Naive thymus-derived CD8-positive, alpha-beta T cell (primary cell): ENCODE measurements at places on chromosomes 7 and 10.

- DNase-seq: no peak
These were observed 124.2 kb upstream of the PDLIM1 start for GRCh38 chr10:95414844-95415485.

- DNase-seq: peak; percentile 83
These were observed 398 bp downstream of the DENND11 start for GRCh38 chr7:141701489-141702046.

DNA sequence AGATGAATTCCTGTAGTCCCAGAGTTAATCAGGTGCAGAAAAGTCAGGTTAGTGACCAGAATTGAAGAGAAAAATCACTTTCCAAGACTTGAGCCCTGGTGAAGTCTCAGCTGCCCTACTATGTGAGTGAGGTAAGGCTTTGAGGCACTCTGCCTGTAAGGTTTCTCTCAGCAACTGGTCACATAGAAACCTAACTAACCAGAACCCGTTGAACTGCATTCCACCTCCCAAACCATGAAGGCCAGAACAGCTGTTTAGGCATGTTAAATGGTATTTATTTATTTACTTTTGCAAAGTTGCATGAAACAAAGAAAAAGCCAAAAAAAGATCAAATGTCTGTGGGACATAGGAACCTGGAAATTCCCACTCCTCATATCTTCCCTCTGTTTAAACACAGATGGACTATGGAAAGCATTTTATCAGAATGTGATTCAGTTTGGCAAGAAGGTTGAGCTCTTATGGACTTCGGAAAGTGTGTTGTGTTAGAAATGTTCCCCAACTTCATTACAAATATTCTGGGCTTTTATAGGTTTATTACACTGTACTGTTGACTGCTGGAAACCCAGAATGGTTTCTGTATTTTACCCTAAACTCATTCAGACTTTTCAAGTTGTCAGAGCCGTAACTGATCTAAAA lies 12.8 kb upstream of the GPR85 start:
- no peak for DNase-seq

DNA sequence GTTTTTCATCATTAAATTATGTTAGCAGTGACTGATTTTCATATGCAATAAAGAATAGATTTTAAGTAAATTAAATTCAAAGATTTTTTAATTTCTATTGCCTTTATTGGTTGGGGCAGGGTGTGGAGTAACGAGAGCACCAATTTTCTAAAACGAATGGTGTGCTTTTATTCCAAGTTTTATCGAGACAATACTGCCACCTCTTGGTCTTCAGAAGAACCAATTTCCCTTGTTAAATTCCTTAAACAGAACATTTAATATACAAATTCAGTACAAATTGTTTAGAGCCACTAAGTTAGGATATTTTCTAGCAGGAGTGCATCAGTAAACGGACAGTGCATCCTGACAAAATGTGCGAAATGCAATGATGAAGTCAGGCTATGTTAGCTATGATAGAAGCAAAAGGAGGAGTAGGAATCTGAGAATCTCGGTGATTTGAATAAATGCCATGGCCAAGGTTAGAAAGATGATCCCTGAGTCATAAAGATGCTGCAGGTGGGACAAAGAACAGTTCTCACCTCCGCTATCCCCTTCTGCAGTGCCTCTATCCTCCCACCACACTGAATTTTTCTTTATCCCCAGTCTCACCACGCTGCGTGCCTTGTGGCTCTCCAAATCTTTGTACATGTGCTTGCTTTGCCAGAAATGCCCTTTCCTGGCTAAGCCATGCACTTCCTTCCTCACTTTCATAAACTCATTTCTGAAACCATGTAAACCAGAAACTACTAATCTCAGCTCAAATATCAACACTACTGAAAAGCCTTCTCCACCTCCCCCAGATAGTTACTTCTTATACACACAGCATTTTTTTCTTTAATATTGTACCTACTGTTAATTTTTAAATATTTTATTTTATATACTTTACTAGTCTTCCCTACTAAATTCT lies 31.9 kb upstream of the AGBL3 start:
- DNase-seq: no peak

DNA sequence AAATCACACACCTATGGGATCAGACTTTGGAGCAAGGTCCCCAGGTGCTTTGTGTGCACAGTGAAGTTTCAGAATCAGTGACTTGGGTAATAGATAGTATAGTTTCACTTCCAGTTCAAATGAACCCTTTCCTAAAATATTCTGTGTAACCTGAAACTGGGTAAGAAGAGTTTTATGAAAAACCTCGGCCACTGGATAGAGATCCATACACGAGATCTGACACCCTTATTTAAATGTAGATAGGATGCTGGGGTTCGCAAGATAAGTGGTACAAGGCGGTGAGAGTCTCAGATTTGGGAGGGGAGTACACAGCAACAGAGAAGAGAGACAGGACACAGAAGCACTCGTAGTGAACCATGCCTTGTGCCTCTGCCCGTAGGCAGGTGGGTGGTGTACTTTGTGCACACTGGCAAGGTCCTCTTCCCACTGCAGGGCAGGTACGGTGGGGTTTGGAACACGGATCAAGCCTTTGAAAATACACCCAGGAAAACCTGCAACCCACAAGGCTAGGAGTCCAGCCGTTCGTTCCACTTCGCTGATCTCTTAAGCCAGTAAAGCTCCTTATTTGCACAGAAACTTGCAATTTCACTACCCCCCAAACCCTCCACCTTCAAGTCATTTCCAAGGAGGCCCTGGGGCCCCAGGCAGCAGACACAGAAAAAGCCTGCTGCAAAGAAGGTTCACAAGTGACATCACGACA lies 162.8 kb downstream of the USP6NL start:
- DNase-seq: no peak

- DNase-seq: no peak
These were observed 131.0 kb upstream of the PALS2 start for GRCh38 chr7:24442170-24442777.

DNA sequence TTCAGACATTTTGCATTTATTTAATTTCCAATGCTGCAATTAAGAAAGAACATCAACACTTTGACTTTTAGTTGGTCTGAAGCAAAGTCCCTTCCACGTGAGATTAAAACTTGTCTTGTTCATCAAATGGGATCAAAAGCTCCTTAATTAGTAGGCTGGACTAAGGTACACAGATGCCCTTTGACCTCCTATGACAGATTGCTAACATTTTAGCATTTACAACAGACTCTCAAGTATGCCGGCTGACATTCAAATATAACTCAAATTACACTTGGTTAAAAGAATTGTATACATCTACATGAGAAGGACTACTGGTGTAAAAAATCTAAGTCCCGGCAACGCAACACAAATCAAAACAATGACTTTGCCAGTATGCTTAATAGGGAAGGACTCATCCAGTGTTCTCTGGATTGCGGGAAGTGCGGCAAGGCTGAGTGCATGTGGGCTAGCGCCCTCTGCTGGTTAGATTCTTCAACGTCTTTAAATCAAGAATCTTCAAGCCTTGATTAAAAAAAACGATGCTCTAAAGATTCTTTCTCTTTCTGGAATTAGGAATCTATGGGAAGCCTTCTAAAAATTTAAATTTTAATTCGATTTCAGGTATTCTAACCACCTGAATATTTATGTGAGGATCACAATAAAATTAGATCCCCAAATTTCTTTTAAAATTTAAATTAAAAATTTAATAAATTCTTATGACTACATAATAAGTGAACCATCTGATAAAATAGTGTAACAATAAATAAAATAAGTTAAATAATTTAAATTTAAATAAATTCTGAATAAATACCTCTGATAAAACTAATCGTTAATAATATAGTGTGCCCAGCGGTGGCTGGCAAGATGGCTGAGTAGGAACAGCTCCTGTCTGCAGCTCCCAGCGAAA lies 444.7 kb downstream of the DGKB start:
- peak; percentile 32 for DNase-seq

GRCh38 chr7:1234049-1234880 lies 1.6 kb downstream of the UNCX start:
- no peak for DNase-seq

DNA sequence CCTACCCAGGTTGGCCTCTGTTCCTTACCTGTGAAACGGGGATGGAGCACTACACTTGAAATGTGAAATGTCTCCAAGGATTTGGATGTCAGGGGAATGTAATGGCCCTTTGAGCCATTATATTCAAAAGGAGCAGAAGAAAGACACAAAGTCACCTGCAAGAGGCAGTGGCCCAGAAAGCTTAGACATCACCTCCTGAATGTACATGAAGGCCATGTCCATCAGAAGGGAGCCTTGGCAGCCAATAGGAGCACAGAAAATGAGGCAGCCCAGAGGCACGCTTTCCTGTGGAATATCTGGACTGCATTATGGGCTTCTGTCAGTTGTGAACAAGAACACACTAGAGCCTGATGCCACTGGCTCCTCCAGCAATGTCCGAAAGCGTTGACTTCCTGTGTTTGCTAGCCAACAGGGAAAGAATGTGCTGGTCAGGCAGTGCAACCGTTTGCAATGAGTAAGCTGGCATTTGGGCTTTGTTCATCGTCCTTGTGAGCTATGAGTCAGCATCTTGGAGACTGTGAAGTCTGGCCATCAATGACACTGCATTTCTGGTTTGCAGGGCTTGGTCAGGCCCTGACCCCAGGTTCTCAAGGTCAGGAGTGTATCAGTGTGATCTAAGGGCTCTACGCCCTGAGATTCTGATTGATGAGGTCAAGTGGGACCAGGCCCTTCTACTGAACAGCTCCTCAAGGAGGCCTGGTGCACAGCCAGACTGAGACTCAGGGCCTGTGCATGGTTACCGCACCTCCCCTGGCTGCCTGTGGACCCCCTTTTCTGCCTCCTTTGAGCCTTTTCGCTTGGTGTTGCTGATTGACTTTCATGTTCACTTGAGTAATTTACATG lies 222.4 kb downstream of the RPS24 start:
- no peak for DNase-seq

DNA sequence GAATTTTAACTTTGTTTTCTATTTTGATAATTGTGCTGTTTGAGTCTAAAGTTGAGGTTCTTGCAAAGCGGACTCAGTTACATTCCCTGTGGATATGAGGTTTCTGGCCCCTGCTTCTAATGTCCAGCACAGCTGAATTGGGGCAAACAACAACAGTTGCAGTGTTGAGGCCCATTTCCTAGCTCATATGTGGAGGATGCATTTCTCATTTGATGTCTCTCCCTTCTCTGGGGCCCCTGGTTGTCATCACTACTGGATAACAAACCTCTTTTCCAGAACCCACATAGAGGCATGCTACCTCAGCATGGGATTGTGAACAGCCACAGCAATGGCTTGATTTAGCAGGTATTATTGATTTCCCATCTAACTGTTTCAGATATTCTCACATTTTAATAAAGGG lies 208.2 kb upstream of the VSTM2A start:
- no peak for DNase-seq

DNA sequence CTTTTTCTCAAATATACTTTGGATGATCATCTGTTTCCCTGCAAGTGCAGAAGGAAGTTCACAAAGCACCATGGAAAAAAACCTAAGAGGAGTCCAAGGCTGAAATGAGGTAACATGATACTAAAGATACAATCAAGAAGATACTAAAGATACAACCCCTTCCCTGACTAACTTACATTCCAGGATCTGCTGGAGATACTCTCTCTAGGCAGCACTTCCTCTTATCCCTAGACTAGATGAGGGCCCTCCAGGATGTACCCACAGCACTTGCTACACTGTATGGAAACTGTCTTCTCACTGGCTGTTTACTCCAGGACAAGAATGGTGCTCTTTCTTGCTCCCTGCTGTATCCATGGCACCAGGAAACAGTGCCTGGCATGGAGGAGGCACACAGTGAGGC lies 116.4 kb upstream of the NFE2L3 start:
- DNase-seq: no peak

- no peak for DNase-seq
These were observed 56.8 kb downstream of the FAS start for GRCh38 chr10:89047397-89047796.

DNA sequence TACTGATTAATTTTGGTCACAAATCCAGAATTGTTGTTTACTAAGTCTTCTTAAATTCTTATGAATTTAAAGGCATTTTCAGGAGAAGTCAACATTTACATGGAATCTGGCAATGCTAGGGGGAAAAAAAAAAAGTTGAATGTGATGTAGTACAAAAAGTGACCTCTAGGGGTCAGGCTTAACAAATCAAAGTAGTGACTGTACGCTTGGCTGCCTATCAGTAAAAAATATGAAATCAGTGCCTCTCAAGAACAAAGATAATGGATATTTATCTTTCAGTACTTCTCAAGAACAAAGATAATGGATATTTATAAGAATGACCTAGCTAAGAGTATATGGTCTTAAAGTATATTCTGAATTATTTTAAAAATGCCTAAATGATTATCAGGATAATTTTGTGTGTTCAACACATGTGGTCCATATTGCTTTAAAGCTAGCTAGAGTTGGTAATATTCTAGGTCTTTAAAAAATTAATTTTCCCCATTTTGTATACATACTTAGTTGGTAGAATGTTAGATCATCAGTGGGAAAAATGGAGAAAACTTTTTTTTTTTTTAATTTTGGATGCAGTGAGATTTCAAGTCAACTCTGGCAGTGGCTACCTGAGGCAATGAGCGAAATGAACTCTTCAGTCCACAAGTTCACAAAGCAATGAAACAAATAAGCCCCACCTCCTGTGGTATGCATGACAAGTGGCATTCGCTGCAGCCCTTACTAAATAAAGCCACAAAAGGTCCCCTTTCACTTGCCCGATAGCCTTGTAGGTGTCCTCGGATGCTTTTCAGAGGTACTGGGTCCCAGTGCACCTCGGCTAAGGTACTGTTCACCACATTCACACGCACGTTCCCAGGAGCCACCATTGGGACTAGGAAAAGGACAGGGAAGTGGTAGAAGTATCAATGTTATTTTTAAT lies 51.2 kb upstream of the LAMB4 start:
- DNase-seq: no peak

DNA sequence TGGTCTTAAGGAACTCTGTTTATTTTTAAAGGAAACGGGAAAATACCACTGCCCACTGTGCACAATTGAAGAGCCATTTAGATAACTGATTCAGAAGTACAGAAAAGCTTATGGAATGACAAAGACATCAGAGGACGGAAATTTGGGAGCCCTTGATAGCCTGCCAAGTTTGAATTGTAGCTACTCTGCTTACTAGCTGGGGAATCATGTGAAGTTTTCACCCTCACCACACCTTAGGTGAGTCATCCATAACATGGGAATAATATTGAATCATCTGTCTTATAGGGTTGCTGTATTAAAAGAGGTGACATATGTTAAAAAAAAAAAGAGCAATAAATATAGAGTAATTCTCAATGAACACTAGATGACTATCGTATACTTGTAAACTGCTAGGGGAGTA lies 1104.2 kb downstream of the GATA3 start:
- DNase-seq: no peak

- no peak for DNase-seq
These were observed 77.6 kb downstream of the FRMD4A start for GRCh38 chr10:14253079-14253478.
